NCI-H1048 (cell line): ENCODE measurements at places on chromosomes 5 and 9.
A peak's percentile ranks its signal among the peaks of the same experiment; 100 is the strongest.

DNA sequence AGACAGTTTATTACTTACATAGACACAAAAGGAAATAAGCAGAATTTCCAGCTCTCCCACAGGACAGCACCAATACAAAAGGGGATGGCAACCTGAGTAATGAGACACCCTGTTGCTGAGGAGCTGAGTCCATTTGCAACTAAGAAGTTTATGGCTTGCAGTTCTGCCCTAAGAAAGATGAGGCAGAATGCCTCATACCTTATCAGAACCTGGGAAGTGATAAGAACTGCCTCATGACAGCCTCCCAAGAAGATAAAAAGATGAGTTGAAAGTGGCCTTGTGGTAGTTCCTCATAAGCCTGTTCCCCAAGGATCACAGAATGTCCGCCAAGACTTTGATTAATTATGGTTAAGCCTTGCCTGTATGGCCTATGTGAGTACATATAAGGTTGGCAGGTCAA is 41.7 kb downstream of the ZMAT2 start:
- DNase-seq = no peak

- DNase-seq = no peak
Observed at GRCh38 chr9:136292591-136293448, 11.1 kb downstream of the CCDC187 start.

DNA sequence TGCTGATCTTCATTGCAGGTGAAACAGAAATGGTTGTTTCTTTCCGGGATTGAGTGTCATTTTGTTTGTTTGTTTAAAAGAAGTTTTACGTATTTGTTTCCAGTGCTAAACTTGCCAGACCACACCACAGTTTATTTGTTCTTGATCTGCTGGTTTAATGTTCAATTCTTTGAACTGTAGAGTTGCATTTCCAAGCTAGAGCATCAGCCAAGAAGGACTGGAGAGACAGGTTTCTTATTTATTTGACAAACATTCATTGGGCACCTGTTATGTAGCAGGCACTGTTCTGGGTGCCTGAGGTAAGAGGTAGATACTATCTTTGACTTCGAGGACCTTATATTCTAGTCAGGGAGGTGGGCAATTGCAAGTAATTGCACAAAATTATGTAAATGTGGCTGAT is 45.0 kb downstream of the MCCC2 start:
- DNase-seq = no peak

DNA sequence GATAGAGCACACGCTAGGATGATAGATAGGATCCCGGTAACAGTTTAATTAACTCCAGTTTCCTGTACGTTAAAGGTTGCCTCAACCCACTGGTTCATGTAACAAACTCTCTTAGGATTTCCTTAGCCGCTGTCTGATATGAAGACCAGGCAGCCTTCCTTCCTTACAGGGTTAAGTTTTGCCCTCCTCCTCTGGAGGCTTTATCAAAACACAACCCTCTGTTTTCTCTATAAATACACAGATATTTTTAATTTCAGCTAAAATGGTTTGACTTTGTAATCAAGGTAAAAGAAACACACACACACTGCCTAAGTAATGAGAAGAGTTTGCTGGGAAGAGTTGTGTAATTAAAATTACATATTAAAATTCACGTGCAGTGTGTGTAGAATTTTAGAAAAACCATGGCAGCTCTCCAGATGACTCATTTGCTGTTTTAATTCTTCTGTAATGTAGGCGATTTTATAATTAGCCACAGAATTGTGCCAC is 369.8 kb downstream of the CSNK1G3 start:
- DNase-seq = no peak

GRCh38 chr9:136584934-136585333 is 39.1 kb upstream of the NOTCH1 start:
- no peak for DNase-seq

DNA sequence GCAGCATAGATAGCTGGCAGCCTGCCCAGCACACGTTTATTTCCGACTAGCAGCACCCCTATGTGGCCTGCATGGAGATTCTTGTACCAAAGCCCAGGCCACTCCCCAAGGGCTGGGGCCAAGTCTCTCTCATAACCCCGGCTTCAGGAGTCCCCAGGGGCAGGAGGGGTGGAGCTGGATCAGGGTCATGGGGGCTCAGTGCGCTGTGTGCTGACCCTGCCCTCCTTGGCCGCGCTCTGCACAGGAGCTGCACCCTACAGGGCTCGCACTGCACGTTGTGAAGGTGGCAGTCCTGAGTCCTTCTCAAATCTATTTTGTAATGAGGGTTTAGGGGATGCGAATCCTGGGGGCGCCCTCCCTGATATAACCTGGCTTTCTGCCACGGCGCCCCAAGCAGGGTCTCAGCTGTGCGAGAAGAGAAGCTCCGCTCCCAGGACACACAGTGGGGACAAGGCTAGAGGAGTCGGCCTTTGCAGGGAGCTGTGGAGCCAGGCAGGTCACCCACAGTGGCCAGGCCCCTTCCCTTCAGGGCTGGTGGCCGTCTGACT is 28.6 kb downstream of the NKD2 start:
- DNase-seq = no peak

DNA sequence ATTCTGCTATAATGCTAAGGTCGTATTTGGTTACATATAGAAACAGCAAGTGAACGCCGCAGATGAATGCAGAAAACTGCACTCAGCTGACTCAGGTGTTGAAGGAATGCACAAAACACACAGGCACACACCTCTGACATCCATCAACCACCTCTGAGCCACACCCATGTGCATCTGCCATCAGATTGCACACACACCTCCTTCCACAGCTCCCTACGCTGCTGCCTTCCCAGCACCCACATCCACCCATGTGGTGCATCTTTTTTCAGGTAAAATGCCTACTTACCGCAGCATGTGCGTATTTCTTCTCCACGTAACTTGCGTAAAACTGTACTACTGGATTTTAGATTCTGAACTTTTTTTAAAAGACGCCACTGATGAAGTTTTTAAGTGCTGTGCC is 7.1 kb downstream of the STK10 start:
- DNase-seq = no peak

- no peak for DNase-seq
Observed at GRCh38 chr9:98962181-98962560, 18.5 kb downstream of the COL15A1 start.

GRCh38 chr9:125807079-125807478 is 59.9 kb downstream of the PBX3 start:
- DNase-seq = no peak

- no peak for DNase-seq
Observed at GRCh38 chr9:84793251-84793650, 123.7 kb downstream of the NTRK2 start.

DNA sequence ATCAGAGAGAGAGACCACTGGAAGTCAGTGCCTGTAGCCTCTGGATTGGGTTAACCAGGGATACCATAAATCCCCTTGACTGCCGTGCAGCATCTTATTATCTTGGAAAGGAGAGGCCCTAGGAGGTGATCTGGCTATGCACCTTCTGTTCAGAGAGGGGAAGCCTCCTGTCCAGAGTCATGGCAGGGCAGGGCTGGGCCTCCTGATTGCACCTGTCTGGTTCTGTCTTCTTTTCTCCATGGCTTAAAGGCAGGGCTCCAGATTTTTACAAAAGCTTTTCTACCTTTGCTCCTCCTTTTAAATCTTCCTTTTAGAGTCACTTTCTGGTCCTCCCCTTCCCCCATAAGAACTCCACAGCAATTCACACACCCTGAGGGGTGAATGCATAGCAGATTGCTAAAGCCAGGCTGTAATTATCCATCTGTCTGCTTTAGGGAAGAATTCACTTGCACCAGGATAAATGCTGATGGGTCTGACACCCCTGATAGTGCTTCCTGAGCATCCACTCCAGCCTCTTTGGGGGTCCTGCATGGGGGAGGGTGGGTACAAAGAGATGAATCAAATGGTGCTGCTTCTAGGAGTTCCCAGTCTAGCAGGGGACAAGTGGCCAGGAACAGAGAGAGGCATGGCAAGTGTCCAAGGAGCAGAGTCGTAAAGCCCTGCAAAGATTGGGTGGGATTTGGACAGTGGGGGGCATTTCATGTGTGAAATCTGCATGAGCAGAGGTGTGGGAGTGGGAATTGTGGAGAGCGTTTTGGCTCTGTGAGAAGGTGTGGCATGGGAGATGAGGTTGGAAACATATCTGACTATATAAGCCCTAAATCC is 141.3 kb upstream of the ALDH1B1 start:
- no peak for DNase-seq

- DNase-seq = no peak
Observed at GRCh38 chr5:139820606-139821005, 25.0 kb downstream of the PSD2 start.

DNA sequence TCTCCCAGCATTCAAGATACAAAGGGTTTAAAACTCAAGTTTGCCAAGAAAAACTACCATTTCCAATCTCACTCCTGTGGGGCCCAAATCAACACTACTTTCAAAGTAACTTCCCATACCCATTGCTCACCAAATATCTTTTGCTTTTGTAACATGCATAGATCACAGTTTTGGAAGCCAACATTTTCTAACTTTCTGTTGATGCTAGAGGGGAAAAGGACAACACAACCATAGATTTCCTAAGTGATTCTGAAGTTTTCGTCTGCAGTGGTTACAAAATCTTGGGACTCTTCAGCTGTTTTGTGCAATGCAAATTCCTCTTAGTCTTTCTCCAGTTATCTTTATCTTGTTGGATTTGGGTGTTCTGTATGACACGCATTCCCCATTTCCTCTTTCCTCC is 94.1 kb upstream of the PAPPA start:
- DNase-seq = no peak

- DNase-seq = no peak
Observed at GRCh38 chr9:115855458-115856133, 298.0 kb upstream of the PAPPA start.

GRCh38 chr5:43313854-43314457 is 744 bp upstream of the HMGCS1 start:
- no peak for DNase-seq

DNA sequence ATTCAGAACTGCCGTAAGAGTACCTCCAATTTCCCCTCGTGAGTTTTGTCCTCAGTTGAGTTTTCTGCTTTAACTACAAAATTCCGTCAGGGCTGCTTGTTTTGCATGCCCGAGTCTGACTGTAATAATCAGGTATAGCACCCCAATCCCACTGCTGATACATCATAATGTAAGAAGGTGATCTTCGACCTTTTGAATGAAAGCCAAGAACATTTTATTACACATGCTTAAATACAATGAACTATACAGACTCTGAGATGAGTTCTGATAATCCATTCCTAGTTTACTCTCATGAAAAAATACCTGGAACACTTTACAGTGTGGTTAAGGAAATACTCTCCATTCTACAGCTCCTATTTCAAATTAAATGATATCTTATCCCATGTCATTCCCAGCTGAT is 49.2 kb upstream of the TSLP start:
- no peak for DNase-seq

DNA sequence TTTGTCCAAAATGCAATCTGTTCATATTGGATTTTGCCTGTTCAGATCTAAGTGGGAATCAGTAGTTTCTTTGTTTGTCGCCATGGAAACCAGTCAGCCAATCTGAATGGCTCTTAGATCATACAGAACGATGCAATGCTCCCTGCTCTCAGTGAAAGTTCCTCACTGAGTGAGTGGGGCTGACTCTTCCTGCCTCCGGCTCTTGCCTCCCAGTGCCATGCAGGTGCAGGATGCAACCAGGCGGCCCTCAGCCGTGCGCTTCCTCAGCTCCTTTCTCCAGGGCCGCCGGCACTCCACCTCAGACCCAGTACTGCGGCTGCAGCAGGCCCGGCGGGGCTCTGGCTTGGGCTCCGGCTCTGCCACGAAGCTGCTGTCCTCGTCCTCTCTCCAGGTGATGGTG is at the start of gene PTPDC1:
PTPDC1 (plus strand) TSS at position 151 of the 400 bp plus-strand sequence; CDS start at position 218, 67 bp downstream.
- DNase-seq = no peak

- no peak for DNase-seq
Observed at GRCh38 chr9:131744720-131745201, 4.9 kb upstream of the RAPGEF1 start.

GRCh38 chr5:53039855-53040254 is 50.7 kb downstream of the ITGA2 start:
- no peak for DNase-seq

DNA sequence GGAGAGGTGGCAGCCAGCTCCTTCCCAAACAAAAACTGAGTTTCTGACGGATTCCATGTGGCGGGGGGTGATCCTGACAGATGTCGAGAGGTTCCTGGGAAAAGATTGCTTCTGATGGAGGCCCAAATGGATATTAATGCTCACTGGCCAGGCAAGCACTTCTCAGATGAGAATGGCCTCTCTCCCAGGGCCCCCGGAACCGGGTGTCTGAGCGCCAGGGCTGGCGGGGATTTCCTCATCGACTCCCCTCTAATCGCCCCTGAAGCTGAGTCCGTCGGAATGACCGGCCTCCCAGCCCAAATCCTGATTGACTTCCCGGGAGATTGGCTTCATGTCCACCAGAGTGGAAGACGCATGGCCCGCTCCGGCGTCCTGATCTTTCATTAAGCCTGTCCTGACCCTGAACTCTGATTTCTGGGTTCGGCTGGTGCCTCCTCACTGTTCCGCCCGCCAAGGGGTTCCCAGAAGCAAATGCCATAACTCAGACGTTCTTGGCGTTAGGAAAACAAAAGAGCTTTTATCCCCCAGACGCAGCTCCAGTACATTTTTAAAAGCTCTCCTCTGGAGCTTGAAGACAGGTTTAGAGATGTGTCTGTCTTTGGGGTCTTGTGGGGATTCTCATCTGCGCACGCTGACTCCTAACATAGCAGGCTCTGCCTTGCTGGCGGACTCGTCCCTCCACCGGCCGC is 17.6 kb downstream of the FIBCD1 start:
- no peak for DNase-seq

GRCh38 chr5:176553260-176554085 is 4.3 kb downstream of the CDHR2 start:
- no peak for DNase-seq

DNA sequence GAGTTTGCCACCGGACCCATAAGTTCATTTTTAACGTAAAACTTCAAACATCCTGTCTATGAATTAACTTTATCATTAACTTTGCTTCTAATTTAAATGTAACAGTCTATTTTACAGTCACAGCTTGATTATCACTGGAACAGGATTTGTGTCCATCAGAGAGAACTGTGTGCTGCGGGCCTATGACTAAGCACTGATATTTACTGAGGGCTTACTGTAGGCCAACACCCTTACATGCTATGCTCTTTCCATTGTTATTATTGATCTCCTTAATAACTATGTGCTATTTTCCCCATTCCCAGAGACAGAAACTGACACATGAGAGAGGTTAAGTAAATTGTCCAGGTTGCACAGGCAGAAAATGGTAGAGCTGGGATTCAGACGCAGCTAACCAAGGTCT is 24.0 kb upstream of the GPR151 start:
- no peak for DNase-seq

- no peak for DNase-seq
Observed at GRCh38 chr5:147963948-147964693, 57.8 kb upstream of the C5orf46 start.

GRCh38 chr5:124544366-124545055 is 201.9 kb downstream of the ZNF608 start:
- DNase-seq = no peak

DNA sequence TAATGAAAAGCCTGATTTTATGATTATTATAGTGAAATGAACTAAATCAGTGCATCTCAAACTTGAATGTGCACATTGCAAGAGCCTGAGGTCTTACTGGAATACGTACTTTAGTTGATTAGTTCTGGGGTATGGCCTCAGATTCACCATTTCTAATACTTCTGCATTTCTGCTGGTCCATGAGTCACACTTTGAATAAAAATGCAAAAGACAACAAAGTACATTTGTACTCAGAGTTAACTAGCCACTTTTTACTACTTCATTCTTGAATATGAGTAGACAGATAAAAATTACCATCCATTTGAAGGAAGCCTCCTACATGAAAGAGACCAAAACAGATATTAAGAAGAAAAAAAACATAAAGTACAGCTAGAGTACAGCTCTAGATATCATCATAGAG is 27.1 kb upstream of the PRR16 start:
- DNase-seq = no peak

- peak; percentile 85 for DNase-seq
Observed at GRCh38 chr9:122159026-122159924, at the start of the genes MORN5 and NDUFA8. Gene MORN5, plus strand, starts transcription at chr9:122159908. Its CDS starts 65 bp downstream, at chr9:122159973. Gene NDUFA8, minus strand, starts transcription at chr9:122159779. Its CDS starts 102 bp downstream, at chr9:122159677.

GRCh38 chr5:120690621-120691407 is 226.7 kb downstream of the PRR16 start:
- no peak for DNase-seq
